ENCODE measurements at places on chromosomes 1 and 21. TPM values are rescaled to one million over a fixed set of nuclear protein-coding genes. Genes with fewer than 3 reads are reported as not detected.

- no peaks in the 10 kb centered on the region for H3K27me3 ChIP-seq
- peaks cover 17% of the 10 kb centered on the region for H3K36me3 ChIP-seq
- no peak overlapping the region for H3K27ac ChIP-seq
- H3K4me1 ChIP-seq = no peaks in the 10 kb centered on the region
- DNase-seq = no peak
These were observed 42.4 kb downstream of the PATJ start for GRCh38 chr1:61784726-61785125.

DNA sequence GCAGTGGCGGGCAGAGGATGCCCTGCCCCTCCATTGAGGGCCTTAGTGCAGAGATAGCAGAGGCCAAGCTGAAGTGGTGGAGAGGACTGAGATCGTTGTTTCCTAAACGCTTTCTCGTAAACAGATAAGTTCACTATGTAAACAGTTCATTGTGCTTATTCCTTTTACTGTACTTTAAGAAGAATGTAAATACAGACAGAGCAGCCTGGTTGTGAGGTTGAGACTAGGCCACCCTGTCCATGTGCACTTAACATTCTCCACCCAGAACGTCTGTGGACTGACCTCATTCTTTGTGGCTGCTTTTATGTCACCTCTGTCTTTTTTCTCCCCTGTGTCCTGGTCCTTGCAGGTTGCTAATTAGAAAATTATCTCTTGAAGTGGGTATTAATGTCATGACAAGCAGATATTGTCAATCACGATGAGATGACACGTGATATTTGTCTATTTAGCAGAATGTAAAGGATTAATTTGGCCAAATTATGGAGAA lies 8.5 kb downstream of the CENPS start:
- H3K36me3 ChIP-seq = peaks cover 8% of the 10 kb centered on the region
- H3K4me3 ChIP-seq = no peak overlapping the region
- no peaks in the 10 kb centered on the region for H3K27me3 ChIP-seq
- H3K4me1 ChIP-seq = no peaks in the 10 kb centered on the region
- DNase-seq = no peak
- H3K27ac ChIP-seq = no peak overlapping the region

DNA sequence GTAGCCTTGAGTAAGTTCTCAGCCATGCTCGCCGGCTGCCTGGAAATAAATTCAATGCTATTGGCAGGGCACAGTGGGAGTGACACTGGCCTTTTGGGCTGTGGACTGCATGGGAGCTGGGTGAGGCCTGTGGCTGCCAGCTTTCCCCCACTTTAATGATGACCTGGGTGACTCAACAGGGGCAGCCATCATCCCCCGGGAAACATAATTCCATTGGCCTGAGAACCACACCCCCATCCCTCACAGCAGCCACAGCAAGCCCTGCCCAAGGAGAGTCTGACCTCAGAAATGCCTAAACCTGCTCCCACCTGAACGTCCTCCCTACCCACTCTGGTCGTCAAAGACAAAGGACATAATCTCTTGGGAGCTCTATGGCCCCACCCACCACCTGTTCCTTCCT lies 384.0 kb downstream of the LTN1 start:
- DNase-seq = no peak
- no peaks in the 10 kb centered on the region for H3K36me3 ChIP-seq
- H3K4me3 ChIP-seq = no peak overlapping the region
- no peaks in the 10 kb centered on the region for H3K27me3 ChIP-seq

DNA sequence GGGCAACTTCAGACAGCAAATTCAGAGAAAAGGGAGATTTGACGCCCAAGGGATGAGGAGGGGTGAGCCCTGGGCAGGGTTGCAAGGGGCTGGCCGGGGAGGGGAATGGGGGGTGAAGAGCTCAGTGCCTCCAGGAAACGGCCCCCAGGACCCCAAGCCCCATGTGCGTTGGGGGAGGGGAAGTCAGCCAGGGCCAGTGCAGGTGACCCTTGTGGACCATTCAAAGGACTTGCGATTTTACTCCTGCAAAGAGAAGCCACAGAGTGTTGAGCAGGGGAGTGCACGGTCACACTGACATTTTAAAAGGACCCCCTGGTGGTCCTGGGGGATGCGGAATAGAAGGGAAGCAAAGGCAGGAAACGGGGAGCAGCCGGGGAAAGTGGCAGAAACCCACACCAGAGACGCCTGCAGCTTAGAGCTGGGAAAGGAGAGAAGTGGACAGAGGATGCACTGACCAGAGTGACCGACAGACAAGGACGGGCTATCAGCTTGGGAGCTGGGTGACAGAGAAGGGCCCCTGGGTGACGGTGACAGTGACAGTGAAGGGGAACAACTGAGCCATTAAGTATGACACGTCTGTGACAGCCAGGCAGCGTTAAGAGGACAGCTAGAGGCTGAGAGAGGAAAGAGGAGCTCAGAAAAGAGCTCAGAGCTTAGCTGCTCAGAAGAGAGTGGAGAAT lies 54.0 kb upstream of the TMEM51 start:
- no peaks in the 10 kb centered on the region for H3K36me3 ChIP-seq
- no peak overlapping the region for H3K4me3 ChIP-seq
- H3K27ac ChIP-seq = no peak overlapping the region
- no peaks in the 10 kb centered on the region for H3K27me3 ChIP-seq

DNA sequence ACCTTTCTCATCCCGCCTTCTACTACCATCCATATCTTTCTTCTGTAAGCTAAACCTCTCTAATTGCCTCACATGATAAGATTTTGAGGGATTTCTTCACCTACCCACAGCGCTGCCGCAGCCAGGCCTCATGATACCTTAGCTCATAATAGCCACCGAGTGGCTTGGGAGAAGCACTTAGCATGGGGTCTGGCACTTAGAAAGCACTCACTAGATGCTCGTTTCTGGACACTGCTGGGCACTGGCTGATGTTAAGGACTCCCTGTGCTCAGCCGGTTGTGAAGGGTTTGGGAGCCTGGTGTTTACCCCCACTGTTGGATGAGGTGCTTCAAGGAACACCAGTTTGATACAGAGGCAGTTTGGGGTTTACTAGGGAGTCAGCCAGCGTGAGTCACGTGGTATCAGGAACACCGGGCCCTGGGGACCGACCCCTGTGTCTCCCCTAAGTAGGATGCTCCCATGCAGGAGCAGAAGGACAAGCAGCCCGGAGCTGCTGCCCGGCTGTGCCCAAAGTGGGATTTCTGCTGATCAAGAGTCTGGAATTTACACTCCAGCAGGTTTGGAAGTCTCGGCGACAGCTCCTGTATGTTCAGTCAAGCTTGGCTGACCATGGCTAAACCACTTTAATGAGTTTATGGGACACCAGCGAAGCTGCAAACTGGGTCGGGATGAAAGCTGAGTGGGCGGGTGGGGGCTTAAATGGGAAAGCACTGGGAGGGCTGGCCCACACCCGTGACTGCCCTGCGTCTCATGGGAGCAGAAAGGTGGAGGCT lies 63.3 kb downstream of the GALNT2 start:
- H3K36me3 ChIP-seq = no peaks in the 10 kb centered on the region
- DNase-seq = no peak
- peaks cover 7% of the 10 kb centered on the region for H3K4me1 ChIP-seq
- no peak overlapping the region for H3K4me3 ChIP-seq

- no peaks in the 10 kb centered on the region for H3K36me3 ChIP-seq
- peaks cover 4% of the 10 kb centered on the region for H3K4me1 ChIP-seq
- H3K27me3 ChIP-seq = no peaks in the 10 kb centered on the region
- peak overlapping the region; percentile 81 for H3K4me3 ChIP-seq
- H3K27ac ChIP-seq = no peak overlapping the region
These were observed 431 bp downstream of the EEIG2 start for GRCh38 chr1:108560189-108560873.

DNA sequence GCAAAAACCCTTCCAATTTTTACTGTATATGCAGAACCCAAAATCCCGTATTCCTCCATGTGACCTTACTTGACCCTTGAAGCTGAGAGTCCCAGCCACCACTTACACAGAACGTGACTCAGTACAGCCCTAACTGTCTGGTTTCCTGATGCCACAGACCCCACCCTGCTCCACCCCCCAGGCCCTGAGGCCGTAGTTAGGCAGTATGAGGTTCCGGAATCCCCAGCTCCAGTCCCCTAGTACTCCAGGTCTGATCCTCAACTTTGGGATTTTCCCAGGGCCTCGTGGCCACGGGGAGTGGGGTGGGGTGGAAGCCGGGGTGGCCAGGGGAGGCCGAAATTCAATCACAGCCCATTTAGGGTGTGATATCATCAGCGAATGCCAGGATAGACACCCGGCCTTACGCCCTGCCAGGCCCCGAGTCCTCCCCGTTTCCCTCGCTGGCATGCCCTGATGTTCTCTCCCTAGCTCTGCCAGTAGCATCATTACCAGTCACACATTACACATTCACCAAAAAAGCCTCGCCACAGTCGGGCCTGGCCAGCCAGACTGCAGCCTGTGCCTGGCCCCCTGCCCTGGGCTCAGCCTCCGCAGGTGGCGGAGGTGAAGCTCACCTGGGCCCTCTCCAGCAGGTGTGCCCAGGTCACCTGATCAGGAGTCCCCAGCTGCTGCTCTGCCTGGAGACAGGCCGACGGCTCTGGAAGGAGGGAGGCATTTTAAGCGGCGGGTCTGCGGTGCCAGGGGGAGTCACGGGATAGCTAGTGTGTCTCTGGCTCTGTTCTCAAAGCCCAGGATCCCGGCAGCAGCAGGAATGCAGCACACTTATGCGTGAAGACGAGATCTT lies 70.8 kb downstream of the SCCPDH start:
- H3K4me3 ChIP-seq = no peak overlapping the region
- DNase-seq = no peak
- no peaks in the 10 kb centered on the region for H3K4me1 ChIP-seq
- no peak overlapping the region for H3K27ac ChIP-seq

- H3K4me3 ChIP-seq = no peak overlapping the region
- H3K27ac ChIP-seq = no peak overlapping the region
- H3K36me3 ChIP-seq = no peaks in the 10 kb centered on the region
- H3K27me3 ChIP-seq = no peaks in the 10 kb centered on the region
- no peak for DNase-seq
These were observed 237.9 kb downstream of the FOXD2 start for GRCh38 chr1:47675721-47676120.

- DNase-seq = no peak
- no peak overlapping the region for H3K4me3 ChIP-seq
- no peaks in the 10 kb centered on the region for H3K36me3 ChIP-seq
- no peaks in the 10 kb centered on the region for H3K27me3 ChIP-seq
These were observed 338.6 kb upstream of the SNX7 start for GRCh38 chr1:98322966-98323365.

DNA sequence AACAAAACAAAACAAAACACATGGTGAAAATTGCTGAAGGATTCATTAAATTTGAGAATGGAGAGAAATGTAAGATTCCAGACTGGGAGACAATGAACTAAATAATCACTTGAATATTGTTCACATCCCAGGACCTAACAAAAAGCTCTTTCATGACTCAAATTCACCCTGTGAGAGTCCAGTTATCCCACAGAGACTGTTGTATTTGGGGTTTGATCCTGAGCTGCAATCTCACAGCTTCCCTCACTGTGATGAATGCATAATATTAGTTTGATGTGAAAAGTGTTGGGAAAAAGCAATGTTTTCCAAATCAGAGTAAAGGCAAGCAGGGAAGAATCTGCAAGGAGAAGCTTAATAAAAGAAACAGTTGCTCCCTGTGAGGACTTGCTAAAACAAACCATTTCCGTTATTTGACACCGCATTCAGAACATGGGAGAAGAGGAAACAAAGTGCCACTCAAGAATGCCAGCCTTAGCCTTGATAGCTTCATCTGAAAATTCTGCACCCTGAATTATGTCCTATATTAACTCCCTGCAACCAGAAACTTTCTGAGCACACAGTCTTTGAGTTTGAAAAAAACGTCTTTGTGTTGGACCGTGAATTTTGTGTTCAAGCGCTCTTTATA lies 208.8 kb downstream of the DAB1 start:
- peak; percentile 21 for DNase-seq
- H3K27ac ChIP-seq = no peak overlapping the region
- no peak overlapping the region for H3K4me3 ChIP-seq
- H3K4me1 ChIP-seq = no peaks in the 10 kb centered on the region

DNA sequence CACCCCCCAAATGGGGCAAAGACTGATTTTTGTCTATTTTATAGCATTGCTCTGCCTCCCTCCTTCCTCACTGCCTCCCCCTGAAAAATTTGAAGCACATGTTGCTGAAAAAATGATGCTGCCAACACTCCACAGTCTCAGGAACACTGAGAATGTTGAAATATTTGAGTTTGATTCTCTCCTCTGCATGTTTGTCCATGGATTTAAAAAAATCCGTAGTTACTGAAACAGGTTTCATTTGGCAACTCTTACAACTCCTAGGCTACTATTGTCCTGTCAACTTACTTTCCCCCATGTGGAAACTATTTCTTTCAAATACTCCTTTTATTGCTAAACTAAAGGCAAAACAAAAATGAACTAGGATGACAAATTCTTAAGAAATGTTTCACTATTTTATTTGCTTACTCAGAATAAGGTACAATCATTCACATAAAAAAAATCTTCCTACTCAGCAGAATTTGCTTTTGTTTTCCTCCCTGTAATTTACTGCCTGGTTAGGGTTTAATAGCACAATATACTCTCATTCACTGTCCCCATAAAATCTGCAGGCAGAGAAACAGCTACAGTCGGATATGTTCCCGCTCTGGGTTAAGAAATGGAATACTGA lies 50.2 kb downstream of the C21orf91 start:
- H3K27me3 ChIP-seq = no peaks in the 10 kb centered on the region
- no peak for DNase-seq
- no peak overlapping the region for H3K4me3 ChIP-seq
- H3K36me3 ChIP-seq = no peaks in the 10 kb centered on the region
- no peaks in the 10 kb centered on the region for H3K4me1 ChIP-seq

GRCh38 chr1:68904477-68904876 lies 407.6 kb upstream of the DEPDC1 start:
- H3K36me3 ChIP-seq = no peaks in the 10 kb centered on the region
- H3K27ac ChIP-seq = no peak overlapping the region
- DNase-seq = no peak
- no peak overlapping the region for H3K4me3 ChIP-seq
- H3K4me1 ChIP-seq = no peaks in the 10 kb centered on the region

- H3K27ac ChIP-seq = no peak overlapping the region
- DNase-seq = no peak
- H3K27me3 ChIP-seq = no peaks in the 10 kb centered on the region
- no peaks in the 10 kb centered on the region for H3K36me3 ChIP-seq
These were observed 214.7 kb downstream of the SDCCAG8 start for GRCh38 chr1:243470502-243470901.

GRCh38 chr1:181075766-181076350 lies 12.6 kb upstream of the IER5 start:
- DNase-seq = no peak
- no peaks in the 10 kb centered on the region for H3K4me1 ChIP-seq
- no peaks in the 10 kb centered on the region for H3K27me3 ChIP-seq
- no peak overlapping the region for H3K4me3 ChIP-seq
- no peak overlapping the region for H3K27ac ChIP-seq

The ADCY10 gene
- total RNA-seq = 0.22 TPM

The ARV1 gene
- total RNA-seq = 21.1 TPM

The MSH4 gene
- total RNA-seq = 0.41 TPM

The CEPT1 gene
- total RNA-seq = 35.7 TPM

The FHL3 gene
- 19.6 TPM for total RNA-seq

The SMPDL3B gene
- 9.7 TPM for total RNA-seq

The LRIG2 gene
- total RNA-seq = 17.4 TPM

Measured in kidney (tissue), 22 donors.